Lower lobe of right lung (tissue), 2 donors: ENCODE measurements at places on chromosomes 5 and 9. TPM values are rescaled to one million over a fixed set of nuclear protein-coding genes. Genes with fewer than 3 reads are reported as not detected.

The FOXD4L3 gene
- 0.21 TPM for total RNA-seq

GRCh38 chr5:172674155-172674554, 33.1 kb downstream of the NEURL1B start:
- H3K36me3 ChIP-seq = peaks cover 17% of the 10 kb centered on the region
- no peaks in the 10 kb centered on the region for H3K27me3 ChIP-seq
- H3K27ac ChIP-seq = no peak overlapping the region
- H3K4me1 ChIP-seq = peaks cover under 1% of the 10 kb centered on the region
- no peak for DNase-seq

The SCAI gene
- 22.3 TPM for total RNA-seq

- no peak for DNase-seq
- no peak overlapping the region for H3K27ac ChIP-seq
- H3K4me3 ChIP-seq = no peak overlapping the region
- H3K36me3 ChIP-seq = no peaks in the 10 kb centered on the region
- H3K4me1 ChIP-seq = no peaks in the 10 kb centered on the region
- H3K27me3 ChIP-seq = no peaks in the 10 kb centered on the region
Observed at GRCh38 chr5:116275282-116275681, 190.5 kb downstream of the COMMD10 start.

- no peak overlapping the region for H3K27ac ChIP-seq
- H3K27me3 ChIP-seq = no peaks in the 10 kb centered on the region
- H3K4me3 ChIP-seq = no peak overlapping the region
- H3K4me1 ChIP-seq = no peaks in the 10 kb centered on the region
- DNase-seq = no peak
- H3K36me3 ChIP-seq = no peaks in the 10 kb centered on the region
Observed at GRCh38 chr9:20217596-20217995, 404.7 kb downstream of the MLLT3 start.

DNA sequence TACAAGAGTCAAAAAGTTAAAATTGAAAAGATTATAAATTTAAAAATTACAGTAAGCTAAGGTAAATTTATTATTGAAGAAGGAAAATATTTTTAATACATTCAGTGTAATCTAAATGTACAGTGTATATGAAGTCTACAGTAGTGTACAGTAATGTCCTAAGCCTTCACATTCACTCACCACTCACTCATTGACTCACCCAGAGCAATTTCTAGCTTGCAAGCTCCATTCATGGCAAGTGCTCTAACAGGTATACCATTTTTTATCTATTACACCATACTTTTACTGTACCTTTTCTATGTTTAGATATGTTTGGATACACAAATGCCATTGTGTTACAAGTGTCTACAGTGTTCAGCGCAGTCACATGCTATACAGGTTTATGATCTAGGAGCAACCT, 389.7 kb downstream of the RASEF start:
- no peaks in the 10 kb centered on the region for H3K4me1 ChIP-seq
- no peaks in the 10 kb centered on the region for H3K36me3 ChIP-seq
- no peak for DNase-seq
- no peak overlapping the region for H3K4me3 ChIP-seq
- H3K27ac ChIP-seq = no peak overlapping the region

DNA sequence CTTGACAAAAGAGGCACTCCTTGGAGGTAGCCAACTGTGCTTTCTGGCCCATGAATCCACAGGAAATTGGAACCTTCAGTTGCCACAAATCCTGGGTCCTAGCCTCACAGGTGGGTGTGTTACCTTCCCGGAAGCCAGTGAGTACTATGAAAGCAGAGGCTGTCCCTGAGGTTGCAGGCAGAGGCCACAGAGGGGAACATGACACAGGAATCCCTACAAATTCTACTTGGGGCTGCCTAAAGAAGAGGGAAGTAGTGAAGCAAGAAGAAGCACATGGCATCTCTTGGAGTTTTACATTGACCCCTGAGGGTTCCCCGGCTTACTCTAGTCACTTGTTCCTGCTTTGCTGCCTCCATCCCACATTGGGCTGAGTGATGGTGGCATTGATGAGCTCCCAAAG, 2.6 kb downstream of the SLC22A5 start:
- H3K27ac ChIP-seq = no peak overlapping the region
- DNase-seq = no peak
- H3K4me1 ChIP-seq = peaks cover 35% of the 10 kb centered on the region
- no peaks in the 10 kb centered on the region for H3K36me3 ChIP-seq
- H3K4me3 ChIP-seq = no peak overlapping the region

DNA sequence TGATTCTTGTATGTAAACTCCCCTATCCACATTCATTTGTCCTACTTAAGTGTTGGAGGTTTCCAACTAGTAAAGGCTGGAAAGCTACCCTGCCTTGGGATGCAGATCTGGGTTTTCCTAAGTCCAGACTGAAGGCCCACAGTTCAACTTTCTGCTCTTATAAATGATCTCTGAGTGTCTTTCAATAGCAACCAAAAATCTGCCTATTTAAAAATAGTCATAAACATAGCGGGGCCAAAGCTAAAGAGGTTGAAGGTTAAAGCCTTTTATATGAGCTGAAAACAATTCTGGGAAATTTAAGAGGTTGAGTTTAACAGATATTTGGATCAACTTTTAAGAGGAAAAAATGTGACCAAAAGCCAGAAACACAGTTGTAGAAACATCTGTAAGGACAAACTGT, 87.2 kb downstream of the NTRK2 start:
- no peaks in the 10 kb centered on the region for H3K36me3 ChIP-seq
- no peaks in the 10 kb centered on the region for H3K27me3 ChIP-seq
- H3K4me3 ChIP-seq = no peak overlapping the region

DNA sequence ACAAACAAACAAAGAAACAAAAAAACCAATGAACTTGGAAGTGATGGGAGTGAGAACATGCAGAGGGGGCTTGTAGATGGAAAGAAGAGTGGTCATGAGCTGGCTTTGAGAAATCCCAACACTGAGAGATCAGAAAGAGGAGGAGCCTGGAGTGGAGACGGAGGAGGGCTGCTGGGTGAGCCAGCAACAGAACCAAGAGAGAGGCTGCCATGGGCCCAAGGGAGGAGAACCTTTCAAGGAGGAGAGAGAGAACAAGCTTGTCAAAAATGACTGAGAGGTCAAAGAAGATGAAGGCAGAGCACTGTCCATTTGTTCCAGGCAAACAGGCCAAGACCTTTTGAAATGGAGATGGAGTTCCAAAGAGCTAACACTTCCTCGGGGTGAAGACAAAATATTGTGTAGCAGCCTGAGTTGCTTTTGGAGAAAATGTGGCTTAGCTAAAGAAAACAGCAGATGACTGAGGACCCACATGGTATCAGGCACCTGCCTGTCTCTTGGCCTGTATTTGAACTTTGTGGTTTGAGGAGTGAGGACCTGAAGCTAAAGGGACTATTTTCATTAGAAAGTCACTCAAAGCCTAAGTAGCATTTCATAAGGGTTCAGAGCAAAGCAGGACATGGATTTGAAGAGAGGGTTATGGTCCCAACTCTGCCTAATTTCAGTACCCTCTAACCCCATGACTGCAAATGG, 13.1 kb downstream of the NSG2 start:
- H3K27ac ChIP-seq = no peak overlapping the region
- DNase-seq = no peak
- H3K4me3 ChIP-seq = no peak overlapping the region
- no peaks in the 10 kb centered on the region for H3K36me3 ChIP-seq
- peaks cover 6% of the 10 kb centered on the region for H3K27me3 ChIP-seq

GRCh38 chr5:167633931-167634341, 657.5 kb upstream of the WWC1 start:
- peaks cover 3% of the 10 kb centered on the region for H3K4me1 ChIP-seq
- no peaks in the 10 kb centered on the region for H3K36me3 ChIP-seq
- H3K27ac ChIP-seq = no peak overlapping the region
- H3K4me3 ChIP-seq = no peak overlapping the region
- H3K27me3 ChIP-seq = no peaks in the 10 kb centered on the region

GRCh38 chr5:170403675-170404074, 14.5 kb upstream of the KCNMB1 start:
- H3K4me1 ChIP-seq = no peaks in the 10 kb centered on the region
- H3K27ac ChIP-seq = no peak overlapping the region
- no peak for DNase-seq
- H3K36me3 ChIP-seq = no peaks in the 10 kb centered on the region
- H3K4me3 ChIP-seq = no peak overlapping the region

- no peaks in the 10 kb centered on the region for H3K36me3 ChIP-seq
- no peak for DNase-seq
- H3K4me3 ChIP-seq = no peak overlapping the region
- no peaks in the 10 kb centered on the region for H3K4me1 ChIP-seq
Observed at GRCh38 chr9:79974806-79975422, 403.1 kb downstream of the TLE4 start.

DNA sequence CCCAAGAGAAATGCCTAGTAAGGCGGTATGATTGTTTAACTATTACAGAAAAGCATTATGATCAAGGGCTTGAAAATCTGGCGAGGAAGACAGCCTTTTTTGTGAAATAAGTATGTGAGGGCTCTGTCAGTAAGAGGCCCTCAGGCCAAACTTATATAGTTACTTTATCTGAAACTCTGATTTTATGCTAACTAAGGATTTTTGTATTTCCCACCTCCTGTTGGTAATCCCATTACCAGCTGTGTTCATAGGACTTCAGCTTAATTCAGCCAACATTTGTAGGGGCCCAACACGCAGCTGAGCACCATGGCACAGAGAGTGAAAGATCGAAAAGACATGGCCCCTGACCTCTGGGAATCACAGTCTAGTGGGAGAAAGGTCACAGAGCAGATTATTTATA, 318.3 kb upstream of the WWC1 start:
- no peaks in the 10 kb centered on the region for H3K4me1 ChIP-seq
- DNase-seq = no peak
- H3K4me3 ChIP-seq = no peak overlapping the region
- H3K27me3 ChIP-seq = no peaks in the 10 kb centered on the region

- H3K27me3 ChIP-seq = no peaks in the 10 kb centered on the region
- H3K36me3 ChIP-seq = peaks cover 52% of the 10 kb centered on the region
- no peaks in the 10 kb centered on the region for H3K4me1 ChIP-seq
- no peak overlapping the region for H3K4me3 ChIP-seq
- no peak for DNase-seq
- H3K27ac ChIP-seq = no peak overlapping the region
Observed at GRCh38 chr5:38509185-38509584, 47.3 kb downstream of the LIFR start.

GRCh38 chr5:169944922-169945680, 35.2 kb downstream of the INSYN2B start:
- DNase-seq = no peak
- no peak overlapping the region for H3K27ac ChIP-seq
- no peaks in the 10 kb centered on the region for H3K36me3 ChIP-seq
- no peak overlapping the region for H3K4me3 ChIP-seq
- H3K4me1 ChIP-seq = no peaks in the 10 kb centered on the region
- H3K27me3 ChIP-seq = no peaks in the 10 kb centered on the region

DNA sequence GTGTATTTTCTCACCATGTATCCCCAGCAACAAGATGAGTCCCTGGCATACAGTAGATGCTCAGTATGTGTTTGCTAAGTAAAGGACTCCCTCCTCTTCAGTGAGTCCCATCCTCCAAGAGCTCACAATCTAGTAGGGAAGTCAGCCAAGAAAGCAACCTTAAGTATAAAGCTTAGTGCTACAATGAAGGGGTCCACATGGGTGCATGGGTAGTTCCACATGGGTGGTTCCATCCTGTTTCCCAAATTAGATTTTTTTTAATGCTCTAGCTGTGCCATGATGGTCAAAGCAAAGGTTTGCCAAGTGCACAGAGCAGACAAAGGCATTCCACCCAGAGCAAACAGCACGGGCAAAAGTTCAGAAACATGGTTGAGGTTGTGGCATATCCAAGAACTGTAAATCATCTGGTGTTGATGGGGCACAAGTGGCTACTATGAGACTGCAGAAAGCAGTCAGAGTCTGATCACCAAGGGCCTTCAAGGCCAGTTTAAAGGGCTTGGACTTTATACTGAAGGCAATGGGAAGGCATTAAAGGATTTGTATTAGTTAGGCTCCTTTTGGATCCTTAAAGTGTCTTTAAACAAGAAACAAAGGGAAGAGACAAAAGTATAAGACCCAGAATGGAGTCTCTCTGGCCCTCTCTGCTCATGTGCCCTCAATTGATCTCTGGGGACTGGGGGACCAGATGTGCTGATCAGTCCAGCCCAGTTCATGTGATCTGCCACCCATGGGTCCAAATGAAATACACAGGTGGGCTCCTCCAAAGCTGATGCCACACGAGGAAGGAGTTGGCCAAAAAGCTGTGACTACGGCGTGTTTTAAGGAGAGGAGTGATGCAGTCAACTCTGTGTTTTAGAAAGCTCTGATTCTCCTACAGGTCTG, 9.0 kb upstream of the CPLX2 start:
- no peaks in the 10 kb centered on the region for H3K27me3 ChIP-seq

- DNase-seq = no peak
- no peaks in the 10 kb centered on the region for H3K27me3 ChIP-seq
- H3K27ac ChIP-seq = no peak overlapping the region
- H3K4me3 ChIP-seq = no peak overlapping the region
Observed at GRCh38 chr5:52887066-52887465, 99.3 kb downstream of the ITGA1 start.

- H3K27me3 ChIP-seq = no peaks in the 10 kb centered on the region
- H3K4me3 ChIP-seq = peak overlapping the region; percentile 57
- H3K27ac ChIP-seq = peak overlapping the region; percentile 58
- DNase-seq = no peak
Observed at GRCh38 chr9:136052991-136053756, 41.9 kb downstream of the NACC2 start.

DNA sequence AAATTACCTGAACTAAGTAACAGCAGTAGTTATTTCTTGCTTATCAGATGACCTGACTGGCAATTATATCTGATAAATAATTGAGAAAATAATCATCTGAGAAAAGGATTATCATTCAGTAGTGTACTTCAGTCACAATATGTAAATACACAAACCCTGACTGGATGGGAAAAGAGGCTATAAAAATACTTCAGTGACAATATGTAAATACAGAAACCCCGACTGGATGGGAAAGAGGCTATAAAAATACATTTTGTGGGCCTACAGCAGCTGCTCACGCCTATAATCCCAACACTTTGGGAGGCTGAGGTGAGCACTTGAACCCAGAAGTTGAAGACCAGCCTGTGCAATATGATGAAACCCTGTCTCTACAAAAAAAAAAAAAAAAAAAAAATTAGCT, 11.1 kb downstream of the UBAP2 start:
- H3K4me1 ChIP-seq = no peaks in the 10 kb centered on the region
- H3K36me3 ChIP-seq = no peaks in the 10 kb centered on the region
- no peaks in the 10 kb centered on the region for H3K27me3 ChIP-seq
- H3K4me3 ChIP-seq = no peak overlapping the region

- no peaks in the 10 kb centered on the region for H3K27me3 ChIP-seq
- DNase-seq = no peak
- H3K36me3 ChIP-seq = no peaks in the 10 kb centered on the region
Observed at GRCh38 chr9:90176901-90177300, 465.7 kb downstream of the DIRAS2 start.
